ENCODE measurements at places on chromosomes 12 and 14.

DNA sequence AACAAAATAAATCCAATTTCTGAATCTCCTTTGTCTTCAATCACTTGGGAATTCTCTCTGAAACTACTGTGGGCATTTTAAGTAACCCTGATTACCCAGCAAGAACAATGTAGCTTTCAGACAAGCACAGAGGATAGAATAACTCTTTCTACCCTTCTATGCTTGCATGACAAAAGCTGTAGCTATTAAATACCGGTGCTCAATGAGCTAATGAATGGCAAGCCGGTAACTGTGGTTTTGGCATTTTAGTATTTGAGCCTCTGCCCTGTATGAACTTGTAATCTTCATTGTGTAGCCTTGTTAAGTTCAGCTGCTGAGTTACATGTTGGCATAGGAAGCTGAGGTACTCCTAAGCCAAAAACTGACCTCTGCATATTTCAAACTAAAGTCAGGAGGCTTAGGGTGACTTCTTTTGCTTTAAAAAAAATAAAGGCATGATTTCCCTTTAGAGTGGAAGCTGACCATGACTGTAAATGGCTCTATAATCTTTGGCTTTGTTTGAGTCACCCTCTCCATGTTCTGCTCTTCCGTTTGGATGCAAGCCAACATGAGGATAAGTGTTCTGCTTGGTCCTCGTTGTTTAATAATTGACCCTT, 171.0 kb upstream of the HIF1A start:
- peak; percentile 84 for DNase-seq

DNA sequence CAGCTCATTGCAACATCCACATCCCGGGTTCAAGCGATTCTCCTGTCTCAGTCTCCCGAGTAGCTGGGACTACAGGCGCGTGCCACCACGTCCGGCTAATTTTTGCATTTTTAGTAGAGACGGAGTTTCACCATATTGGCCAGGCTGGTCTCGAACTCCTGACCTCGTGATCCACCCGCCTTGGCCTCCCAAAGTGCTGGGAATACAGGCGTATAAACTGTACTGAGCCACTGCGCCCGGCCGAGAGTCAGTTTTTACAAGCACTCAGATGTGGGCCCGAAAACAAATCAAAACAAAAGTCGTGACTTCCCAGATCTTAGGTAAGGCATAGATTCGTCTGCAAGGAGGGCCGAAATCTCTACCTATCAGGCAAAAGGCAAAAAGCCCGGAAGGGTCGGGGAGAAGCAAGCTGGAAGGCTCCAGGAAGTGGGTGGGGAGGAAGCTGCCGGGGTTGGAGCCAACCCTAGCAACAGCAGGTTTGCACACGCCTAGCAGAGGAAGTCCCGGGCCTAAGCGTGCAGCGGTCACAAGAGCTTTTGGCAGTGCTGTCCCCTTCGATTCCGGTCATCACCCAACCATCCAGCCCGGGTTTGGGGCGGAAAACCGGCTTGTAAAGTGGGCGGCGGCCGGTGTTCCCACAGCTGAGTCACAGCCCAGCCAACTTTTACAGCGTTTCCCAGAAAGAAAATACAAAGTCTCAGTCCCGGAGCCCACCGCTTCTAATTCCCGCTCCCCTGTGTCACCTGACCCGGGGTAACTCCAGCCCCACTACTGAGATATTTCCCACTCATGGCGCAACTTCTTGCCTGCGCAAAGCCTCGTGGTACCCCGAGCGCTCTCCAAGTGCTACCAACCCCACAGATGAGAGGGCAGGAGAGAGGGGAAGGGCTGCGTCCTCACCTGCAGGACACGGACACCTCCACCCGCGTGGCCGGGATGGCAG, 583 bp downstream of the CPNE8 start:
- DNase-seq: no peak

- DNase-seq: peak; percentile 15
Observed at GRCh38 chr12:89618113-89618862, 90.3 kb downstream of the ATP2B1 start.

DNA sequence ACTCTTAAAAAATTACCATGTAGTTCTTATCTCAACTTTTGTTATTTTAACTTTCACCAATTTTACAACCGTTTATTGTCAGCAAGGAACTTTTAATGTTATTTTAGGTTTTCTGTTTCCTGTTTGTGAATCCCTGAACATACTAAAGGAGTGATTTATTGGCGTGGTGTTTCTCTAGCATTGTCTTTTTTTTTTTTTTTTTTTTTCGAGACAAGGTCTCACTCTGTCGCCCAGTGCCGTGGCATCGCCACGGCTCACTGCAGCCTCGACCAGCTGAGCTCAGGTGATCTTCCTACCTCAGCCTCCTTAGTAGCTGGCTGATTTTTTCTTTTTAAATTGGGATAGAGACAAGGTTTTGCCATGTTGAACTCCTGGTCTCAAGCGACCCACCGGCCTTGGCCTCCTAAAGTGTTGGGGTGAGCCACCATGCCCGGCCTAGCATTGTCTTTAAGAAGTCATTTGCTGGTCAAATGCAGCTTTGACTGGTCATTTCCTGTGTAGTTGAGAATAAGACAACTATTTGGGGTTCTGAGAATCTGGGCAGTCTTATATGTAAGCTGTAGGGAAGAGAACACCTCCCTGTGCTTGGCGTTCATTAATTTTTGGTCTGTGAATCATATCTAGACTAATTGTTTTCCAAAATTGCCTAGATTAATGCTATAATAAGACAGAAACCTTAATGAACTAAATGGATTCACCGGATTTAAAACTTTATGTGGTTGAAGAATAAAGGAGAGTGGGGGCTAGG, 2.1 kb downstream of the WASHC4 start:
- peak; percentile 78 for DNase-seq

- peak; percentile 32 for DNase-seq
Observed at GRCh38 chr14:68791902-68792677, 777 bp downstream of the ZFP36L1 start.

- no peak for DNase-seq
Observed at GRCh38 chr14:100567009-100567876, 20.0 kb downstream of the BEGAIN start.

- no peak for DNase-seq
Observed at GRCh38 chr14:52954346-52955214, 3.7 kb upstream of the FERMT2 start.

DNA sequence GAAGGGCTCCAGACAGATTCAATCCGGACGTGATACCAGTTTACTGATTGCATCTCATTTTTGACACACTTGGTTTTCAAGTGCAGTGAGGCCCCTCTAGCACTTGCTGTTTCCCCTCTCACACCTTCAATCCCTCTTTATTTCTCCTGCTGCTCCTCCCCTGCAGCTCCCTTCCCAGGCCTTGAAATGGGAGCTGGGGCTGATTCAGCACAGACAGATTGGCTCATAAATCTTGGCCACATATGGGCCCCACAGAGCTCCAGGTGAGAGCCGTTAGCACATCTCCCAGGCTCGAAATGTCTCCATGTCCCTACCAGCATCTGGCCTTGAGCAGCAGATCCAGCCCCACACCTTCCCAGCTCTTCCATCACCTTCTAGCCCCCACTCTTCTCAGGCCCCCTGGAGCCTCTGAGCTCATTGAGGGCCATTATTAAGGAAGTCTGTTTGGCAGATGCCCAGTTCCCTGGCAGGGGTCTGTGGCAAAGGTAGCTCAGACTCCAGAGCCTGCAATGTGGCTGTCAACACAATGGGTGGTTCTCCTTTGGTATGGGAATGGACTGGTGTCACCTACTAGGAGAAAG, 220.3 kb upstream of the FKBP4 start:
- DNase-seq: no peak

GRCh38 chr12:122116707-122117535, 38.4 kb downstream of the MLXIP start:
- no peak for DNase-seq

- DNase-seq: no peak
Observed at GRCh38 chr12:116592731-116593130, 33.5 kb downstream of the MAP1LC3B2 start.

DNA sequence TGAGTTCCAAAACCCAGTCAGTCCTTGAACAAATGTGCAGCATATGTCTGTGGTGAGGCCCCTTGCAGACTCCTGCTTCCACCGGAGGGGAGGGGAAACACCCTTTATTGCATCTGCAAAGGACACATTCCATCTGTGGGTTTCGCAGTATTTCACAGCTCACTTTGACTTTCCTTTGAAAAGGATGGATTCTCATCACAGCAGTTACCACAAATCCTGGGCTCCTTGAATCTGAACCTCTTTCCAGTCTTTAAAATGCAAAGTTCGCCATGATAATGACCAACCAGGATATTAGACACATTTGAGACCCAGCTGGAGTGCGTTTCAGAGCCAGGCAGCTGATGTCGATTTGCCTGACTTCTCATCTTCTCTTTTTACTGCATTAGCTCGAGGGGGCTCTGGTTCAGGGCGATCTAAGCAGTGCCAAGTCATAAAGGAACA, 242.4 kb downstream of the SLC15A4 start:
- no peak for DNase-seq

DNA sequence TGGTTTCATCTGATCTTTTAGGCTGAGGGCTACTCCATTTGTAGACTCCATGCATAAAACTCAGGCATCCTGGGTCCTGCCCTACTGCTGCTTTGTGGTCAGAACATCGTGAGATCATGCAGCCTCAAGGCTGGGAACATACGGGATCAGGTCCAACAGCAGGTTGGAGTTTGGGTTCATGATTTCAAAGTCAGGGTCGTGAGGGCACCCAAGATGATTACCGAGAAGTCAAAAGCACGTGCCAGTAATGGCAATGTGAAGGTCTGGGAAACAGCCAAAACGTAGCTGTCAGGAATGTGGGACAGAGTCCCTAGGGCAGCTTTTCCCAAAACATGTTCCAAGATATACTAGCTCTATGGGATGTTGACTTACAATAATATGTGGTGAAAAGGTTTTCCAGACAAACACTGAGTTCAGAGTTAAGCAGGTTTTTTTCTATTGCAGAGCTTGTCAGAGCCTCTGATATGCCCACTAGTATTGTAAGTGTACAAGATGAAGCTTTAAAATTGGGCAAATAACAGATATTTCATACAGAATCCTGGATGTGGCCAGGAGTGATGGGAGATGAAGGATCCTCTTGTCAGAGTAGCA, 130.3 kb upstream of the DNM1L start:
- peak; percentile 20 for DNase-seq

GRCh38 chr12:53505086-53505485, 2.2 kb downstream of the NPFF start:
- DNase-seq: peak; percentile 71

DNA sequence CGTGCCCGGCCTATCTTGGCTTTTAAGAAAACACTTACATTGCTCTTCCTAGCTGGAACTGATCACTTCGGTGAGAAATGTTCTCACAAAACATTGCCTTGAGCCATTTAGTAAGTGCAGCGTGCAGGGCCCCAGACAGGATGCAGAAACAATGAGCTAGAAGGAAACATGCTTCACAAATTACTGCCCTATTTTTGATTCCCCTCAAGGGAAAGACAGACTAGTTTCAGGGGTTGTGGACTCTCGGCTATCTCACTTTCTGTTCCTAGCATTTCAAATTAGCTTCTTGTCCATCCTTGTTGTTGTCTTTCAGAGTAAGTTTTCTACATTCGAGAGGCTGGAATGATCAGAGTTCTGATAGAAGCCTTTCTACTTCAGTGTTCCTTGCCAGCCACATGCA, 21.6 kb downstream of the TGFB3 start:
- no peak for DNase-seq

GRCh38 chr12:104649921-104650320, 193.2 kb downstream of the CHST11 start:
- DNase-seq: no peak

- DNase-seq: no peak
Observed at GRCh38 chr14:61526405-61527312, 168.7 kb upstream of the HIF1A start.

DNA sequence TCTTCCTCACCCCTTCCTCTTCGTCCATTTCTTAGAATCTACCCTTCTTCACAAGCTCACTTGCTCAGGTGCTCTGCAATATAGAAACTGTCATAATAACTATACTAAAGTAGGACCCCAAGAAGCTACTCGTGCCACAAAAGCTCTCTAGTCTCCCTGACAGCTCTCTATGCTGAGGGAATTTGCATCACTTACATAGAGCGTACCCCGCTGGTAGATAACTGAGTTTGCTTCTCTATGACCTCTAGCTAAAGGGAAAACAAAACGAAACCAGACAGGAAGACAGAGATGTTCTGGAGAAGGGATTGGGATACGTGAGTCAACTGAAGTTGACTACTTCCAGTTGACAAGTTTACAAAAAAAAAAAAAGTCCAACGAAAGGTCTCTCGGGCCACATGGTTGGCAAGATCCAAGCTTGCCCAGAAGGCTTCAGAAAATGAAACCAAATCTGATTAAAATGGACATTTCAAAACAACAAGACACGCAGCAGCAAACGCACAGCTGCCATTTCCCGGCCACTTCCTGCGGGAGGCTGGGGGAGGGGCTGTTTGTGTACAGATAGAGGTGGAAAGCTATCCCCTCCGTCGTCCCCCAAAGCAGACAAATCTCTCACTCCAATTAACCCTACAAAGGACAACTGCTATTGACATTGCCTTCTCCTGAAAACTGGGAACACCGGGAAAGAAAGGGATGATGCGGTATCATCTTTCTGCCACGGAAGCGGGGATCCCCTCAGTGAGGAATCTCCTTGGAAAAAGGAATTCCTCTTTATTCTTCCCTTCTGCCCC, 1.3 kb downstream of the BAZ2A start:
- DNase-seq: peak; percentile 74

DNA sequence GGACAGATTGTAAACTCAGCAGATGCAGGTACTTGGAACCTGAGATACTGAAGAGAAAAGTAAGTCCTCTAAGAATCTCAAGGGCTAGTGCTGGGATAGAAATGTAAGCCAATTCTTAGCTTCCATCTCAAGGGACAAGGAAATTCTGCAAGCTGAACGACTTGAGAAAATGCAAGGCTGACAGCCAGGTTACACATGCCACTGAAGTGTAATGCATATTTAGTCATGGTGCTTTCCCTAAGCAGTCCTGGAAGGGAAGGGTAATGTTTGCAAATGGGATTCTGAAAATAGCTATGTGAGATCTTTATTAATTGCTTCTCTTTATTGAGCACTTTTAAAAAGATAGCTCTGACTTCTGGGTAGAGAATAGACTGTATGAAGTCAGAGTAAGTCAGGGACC, 402.7 kb upstream of the SEL1L start:
- no peak for DNase-seq

- DNase-seq: peak; percentile 27
Observed at GRCh38 chr12:86117711-86118110, 138.5 kb downstream of the MGAT4C start.

- peak; percentile 49 for DNase-seq
Observed at GRCh38 chr12:105523164-105524057, 192.9 kb downstream of the C12orf75 start.

- DNase-seq: no peak
Observed at GRCh38 chr14:104080376-104081260, 4.9 kb upstream of the ASPG start.

GRCh38 chr12:45483571-45483970, 245.9 kb upstream of the ARID2 start:
- no peak for DNase-seq
